ENCODE measurements at places on chromosomes 16 and 17.

DNA sequence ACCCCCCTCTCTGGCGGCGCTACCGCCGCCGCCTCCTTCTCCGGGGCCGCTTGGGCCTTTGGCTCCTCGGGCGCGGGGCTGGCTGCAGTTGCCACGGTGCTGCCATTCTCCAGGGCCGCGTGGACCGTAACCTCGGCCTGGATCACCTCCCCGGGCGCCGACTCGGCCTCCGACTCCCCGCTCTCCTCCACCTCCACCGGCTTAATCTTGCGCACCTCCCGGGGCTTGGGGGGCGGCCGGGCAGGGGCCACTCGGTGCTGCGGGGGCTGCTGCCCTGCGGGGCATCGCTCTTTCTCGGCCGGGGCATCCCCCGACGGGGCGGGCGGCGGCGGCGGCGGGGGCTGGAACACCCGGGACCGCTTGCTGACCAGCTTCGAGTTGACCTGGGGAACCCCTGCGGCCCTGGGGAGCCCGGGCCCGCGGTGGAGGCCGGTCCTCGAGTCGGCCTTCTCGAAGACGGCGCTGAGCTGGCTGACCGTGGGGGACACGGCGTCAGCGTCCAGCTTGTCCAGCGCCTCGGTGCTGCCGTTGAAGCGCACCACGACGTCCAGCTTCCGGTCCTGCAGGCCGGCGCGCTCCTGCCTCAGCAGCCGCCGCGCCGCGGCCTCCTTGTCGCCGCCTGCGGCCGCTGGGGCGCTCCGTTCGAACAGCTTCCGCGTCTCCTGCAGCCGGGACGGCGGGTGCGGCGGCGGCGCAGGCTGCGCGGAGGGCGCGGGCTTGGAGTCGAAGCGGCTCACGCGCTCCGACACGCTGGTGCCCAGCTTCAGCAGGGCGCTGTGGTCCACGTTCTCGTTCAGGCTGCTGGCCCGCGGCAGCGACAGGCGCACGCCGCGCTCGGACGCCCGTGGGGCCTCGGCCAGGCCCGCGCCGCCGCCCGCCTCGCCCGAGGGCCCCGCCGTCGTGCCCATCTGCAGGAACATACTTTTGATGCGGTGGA lies 792 bp downstream of the PPP1R9B start:
- no peak for DNase-seq

DNA sequence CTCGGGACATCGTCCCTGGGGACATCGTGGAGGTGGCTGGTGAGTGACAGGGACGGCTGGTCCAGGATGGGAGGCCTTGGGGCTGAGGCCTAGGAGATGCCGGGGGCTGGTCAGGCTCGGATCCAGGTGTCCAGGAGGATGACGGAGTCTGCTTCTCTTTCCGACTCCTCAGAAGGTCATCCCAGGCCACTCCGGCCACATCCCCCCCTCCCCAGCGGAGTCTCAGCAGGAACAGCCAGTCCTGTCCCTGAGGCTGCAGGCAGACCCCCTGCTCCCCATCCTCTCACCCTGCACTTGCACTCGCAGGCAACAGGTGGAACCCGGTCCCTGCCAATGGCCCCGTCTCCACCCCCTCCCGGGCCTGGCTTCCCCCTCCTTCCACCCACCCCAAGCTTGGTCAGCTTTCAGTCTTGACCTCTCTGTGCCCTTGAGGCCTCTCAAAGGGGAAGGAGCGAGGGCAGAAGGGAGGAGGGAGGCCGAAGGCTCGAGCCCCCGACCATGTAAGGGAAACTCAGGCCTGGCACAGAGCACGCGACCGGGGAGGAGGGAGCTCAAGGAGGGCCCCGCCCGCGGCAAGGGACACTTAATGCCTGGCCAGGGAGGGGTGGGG lies 4.4 kb downstream of the ATP2A1 start:
- DNase-seq = no peak

- no peak for DNase-seq
Observed at GRCh38 chr16:49843758-49844157, 12.2 kb downstream of the ZNF423 start.

DNA sequence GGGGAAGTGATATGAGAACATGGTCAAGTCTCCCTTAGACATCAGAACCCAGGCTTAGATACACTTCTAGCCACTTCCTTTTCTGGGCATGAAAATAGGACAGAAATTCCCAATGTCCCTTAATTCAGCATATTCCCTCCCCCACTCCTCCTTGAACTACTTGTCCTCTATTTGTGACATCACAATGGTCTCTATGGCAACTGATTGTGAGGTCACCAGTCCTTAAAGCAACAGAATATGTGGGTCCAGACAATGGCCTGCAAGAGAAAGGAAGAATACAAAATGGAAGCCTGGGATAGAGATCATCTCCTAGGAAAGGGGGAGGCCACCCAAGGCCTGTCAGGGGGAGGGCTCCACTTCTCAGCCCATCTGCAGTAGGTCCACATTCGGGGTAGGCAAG lies 6.7 kb upstream of the SEZ6 start:
- no peak for DNase-seq

DNA sequence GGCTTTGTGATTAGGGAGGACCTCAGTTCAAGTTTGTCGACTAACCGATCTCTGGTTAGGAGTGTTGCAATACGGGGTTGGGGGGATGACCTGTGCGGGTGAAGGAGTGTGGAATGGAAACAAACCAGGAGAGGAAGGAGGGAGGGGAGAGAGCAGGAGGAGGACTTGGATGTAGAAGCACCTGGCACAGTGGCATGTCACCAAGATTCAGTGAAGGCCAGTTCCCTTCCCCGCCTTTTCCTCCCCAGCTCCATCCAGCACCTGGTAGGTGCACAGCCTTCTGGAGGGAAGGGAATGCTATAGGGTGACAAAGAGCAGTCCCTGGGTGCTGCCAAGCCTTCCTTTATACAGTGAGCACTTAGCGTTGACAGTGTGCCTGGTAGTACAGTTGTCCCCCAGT lies 107.4 kb upstream of the CRHR1 start:
- DNase-seq = no peak

- DNase-seq = no peak
Observed at GRCh38 chr16:1150511-1150982, 2.4 kb upstream of the CACNA1H start.

- no peak for DNase-seq
Observed at GRCh38 chr16:56945847-56946527, 14.0 kb downstream of the HERPUD1 start.

DNA sequence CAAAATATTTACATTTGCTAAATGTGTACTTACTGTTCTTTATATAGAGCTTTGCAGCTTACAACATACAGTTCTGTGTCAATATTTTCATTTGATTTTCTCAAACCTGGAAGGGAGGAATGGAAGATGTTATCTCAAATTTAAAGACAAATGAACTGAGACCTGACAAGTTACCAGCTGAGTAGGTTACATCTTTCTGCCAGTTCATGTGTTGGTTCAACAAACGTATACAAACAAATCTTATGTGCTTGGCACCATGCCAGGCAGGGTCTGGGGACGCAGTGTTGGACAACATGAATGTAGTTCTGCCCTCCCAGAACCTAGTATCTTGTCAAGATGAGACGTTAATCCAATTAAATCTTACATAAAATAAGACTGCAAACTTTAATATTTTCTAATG lies 507.5 kb upstream of the HSBP1 start:
- DNase-seq = no peak

DNA sequence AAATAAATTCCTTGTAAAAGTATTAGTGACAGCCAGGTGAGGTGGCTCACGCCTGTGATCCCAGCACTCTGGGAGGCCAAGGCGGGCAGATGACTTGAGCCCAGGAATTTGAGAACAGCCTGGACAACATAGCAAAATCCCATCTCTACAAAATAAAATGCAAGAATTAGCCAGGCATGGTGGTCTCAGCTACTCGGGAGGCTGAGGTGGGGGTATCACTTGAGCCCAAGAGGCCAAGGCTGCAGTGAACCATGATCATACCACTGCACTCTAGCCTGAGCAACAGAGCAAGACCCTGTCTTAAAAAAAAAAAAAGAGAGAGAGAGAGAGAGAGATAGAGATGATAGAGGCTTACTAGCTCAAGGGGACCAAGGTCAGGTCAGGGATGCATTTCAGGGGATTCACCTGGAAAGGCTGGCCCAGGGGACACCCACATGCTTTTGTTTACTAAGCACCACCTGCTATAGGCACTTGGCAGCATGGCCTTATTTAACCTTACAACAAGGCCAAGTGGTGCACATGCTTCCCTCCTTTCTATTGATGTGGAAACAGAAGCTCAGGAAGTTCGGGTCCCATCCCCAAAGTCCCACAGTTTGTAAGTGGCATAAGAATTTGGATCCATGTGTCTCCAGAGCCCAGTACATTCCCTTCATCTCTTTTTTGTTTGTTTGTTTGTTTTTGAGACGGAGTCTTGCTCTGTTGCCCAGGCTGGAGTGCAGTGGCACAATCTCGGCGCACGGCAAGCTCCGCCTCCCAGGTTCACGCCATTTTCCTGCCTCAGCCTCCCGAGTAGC lies 12.4 kb upstream of the SRCIN1 start:
- no peak for DNase-seq

- DNase-seq = no peak
Observed at GRCh38 chr16:20866145-20866772, 33.9 kb downstream of the DCUN1D3 start.

GRCh38 chr16:67674851-67675578 lies 8.4 kb downstream of the C16orf86 start:
- DNase-seq = no peak

GRCh38 chr16:4783251-4783950 lies 4.7 kb downstream of the SEPTIN12 start:
- no peak for DNase-seq

DNA sequence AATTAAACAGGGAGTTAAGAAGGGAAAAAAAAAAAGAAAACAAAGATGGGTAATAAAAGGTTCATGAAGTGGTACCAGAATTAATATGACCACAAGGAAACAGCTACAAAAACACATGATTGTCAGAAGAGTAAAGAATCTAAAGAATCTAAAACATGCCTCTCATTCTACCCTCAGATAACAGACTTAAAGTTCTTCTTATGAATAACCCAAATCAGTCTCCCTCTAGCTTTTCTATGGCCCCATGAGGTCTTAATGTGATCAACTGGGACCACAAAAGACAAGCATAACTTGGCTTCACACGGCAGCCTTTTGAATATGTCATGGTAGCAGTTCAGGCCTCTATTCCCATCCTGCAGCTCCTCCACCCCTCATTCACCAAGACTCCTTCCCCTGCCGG lies 6.9 kb downstream of the MYH10 start:
- DNase-seq = no peak

DNA sequence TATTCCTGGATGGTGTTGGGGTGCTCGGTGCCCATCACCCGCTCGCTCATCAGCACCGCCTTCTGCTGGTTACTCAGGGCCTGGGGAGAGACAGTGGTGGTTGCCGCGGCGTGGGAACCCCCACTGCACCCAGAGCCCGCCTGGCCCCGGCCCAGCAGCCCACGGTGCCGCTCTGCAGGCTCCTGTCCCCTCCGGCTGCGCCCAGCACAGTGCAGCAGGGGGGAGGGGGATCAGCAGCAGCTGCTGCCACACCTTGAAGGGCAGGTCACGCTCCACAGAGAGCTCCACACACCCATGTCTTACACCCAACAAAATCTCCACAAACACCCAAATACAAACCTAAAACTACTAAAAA lies 18.8 kb downstream of the CLUH start:
- no peak for DNase-seq

DNA sequence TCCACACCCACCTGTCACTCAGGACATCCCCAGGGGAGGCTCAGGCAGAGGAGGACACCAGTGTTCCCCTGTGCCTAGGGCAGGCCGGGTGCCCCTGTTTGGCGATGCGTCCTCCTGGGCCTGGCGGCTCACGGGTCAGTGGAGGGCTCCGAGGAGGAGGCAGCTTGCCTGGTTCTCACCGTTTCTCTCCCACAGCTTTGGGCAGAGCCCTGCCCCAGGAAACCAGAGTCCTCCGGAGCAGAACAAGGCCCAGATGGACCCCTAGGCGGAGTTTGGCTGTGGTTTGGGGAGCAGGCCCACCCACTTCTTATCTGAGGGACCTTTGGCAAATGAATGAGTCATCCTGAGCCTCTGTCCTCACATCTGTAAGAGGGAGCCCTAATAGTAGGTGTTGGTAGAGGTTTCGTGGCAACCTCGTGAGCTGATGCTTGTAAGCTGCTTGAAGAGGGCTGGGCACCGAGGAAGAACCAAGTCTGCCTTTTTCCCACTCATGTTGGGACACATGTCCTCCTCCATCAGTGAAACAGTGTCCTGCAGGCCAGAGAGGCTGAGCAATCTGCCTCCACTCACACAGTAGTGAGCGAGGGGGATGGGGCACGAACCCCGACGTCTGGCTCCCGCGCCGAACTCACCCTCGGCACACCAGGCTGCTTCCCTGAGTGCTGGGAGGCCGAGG lies 247.0 kb upstream of the CIBAR2 start:
- no peak for DNase-seq

DNA sequence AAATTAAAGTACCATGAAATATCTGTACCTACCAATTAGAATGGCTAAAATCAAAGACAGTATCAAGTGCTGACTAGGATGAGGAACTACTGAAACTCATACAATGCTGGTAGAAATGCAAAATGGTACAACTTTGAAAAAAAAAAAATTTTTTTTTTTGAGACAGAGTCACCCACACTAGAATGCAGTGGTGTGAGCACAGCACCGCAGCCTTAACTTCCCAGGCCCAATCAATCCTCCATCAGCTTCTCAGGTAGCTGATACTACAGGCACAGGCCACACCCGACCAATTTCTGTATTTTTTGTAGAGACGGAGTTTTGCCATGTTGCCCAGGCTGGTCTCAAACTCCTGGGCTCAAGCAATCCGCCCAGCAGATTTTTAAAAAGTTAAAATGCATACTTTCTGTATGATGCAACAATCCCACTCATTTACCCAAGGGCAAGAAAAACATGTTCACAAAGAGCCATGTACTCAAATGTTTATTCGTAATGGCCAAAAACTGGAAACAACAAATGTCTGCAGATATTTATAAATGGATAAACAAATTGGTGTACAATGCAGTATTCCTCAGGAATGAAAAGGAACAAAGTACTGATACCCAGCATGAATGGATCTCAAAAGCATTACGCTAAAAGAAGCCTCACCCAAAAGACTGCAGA lies 8.7 kb downstream of the SMURF2 start:
- no peak for DNase-seq
